Anterior cingulate cortex (tissue), 58 donors: ENCODE measurements at places on chromosomes 5 and 9.

GRCh38 chr9:84755380-84755779 is 85.9 kb downstream of the NTRK2 start:
- no peak for DNase-seq

DNA sequence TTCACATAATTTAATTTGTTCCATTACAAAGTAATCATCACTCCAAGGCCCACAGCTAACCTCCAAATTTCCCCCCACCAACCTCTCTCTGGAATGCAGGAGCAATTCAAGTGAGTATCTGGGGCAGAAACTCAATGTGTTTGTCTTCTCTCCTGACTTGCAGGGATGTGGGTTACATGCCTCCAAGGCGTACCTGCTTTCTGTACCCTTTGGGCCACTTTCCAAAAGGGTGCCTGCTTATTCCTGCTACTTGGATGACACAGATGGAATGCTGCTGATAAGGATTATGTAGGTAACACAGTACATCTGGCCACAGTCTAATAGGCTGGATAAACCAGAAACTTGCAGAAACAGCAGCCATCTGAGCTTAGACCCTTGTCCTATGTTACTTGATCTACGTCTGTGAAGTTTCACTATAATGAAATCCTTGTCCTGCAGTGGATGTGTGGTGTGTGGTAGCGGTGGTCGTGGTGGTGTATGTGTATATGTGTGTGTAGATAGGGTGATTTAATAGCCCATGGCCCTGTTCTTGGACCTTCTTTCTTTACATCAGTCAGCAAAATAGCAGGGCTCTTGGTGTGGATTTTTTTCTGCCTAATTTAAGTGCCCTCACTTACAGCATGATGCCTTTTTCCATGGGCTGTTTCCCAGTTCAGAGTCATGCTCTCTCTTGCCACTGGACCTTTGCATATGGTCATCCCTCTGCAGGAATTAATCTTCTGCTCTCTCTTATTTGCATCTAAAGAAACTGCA is 175.9 kb downstream of the ZDHHC21 start:
- DNase-seq, result no peak

DNA sequence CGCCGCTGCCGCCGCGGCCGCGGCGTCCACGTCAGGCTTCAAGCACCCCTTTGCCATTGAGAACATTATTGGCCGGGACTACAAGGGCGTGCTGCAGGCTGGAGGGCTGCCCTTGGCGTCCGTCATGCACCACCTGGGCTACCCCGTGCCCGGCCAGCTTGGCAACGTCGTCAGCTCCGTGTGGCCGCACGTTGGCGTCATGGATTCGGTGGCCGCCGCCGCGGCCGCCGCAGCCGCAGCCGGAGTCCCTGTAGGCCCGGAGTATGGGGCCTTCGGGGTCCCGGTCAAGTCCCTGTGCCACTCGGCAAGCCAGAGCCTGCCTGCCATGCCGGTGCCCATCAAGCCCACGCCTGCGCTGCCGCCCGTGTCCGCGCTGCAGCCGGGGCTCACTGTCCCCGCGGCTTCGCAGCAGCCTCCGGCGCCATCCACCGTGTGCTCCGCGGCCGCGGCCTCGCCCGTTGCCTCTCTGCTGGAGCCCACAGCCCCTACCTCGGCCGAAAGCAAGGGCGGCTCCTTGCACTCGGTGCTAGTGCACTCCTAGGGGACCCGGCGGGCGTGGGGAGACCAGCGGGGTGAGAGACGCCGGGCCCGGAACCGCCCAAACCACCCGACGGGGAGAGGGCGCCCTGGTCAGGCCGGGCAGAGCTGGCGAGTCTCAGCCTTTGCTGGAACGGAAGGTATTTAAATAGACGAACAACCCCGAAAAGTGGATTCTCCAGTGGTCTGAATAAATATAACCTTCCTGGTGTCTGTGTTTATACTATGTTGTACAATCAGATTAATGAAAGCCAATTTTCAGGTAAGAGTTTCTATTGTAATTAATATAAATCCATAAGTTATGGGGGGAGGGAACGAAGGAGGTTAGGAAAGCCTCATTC is 1.2 kb downstream of the FOXB2 start:
- DNase-seq, result no peak

GRCh38 chr5:8317335-8317734 is 448.4 kb downstream of the MTRR start:
- no peak for DNase-seq

DNA sequence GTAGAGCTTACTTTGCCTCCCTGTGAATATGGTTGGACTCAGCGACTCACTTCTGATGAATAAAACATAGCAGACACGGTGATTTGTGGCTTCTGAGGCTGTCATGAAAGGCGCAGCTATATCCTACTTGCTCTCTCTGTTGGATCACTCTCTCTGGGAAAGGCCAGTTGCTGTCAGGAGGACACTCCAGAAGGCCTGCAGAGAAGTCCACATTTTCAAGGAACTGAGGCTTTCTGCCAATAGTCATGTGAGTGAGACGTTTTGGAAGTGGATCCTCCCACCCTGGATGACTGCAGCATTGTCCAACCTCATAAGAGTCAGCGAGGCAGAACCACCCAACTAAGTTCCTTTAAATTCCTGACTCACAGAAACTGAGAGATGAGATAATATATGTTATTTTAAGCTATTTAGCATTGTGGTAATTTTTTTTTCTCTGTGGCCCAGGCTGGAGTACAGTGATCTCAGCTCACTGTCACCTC is 156.0 kb upstream of the MAST4 start:
- no peak for DNase-seq

DNA sequence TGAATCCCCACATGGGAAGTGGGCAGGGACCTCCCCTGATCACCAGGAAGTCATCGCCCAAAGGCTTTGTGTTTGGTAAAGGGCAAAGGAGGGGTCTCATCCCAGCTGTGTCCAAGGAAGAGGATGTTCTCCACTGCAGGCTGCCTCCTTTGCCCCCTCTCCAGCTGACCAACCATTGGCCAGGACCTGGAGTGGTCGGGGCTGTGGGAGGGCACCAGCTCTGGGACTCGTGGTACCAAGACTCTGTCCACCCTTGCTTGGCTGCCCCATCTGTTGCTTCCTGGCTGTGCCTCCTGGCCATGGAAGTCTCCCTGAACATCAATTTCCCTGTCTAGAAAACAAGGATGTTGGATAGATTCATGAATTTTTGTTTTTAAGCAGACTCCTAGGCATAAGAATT is 34.1 kb downstream of the COL15A1 start:
- DNase-seq, result no peak
